Sigmoid colon (tissue), 7 donors: ENCODE measurements at places on chromosomes 5 and 9. TPM values are rescaled to one million over a fixed set of nuclear protein-coding genes. Genes with fewer than 3 reads are reported as not detected.
A peak's percentile ranks its signal among the peaks of the same experiment; 100 is the strongest.

DNA sequence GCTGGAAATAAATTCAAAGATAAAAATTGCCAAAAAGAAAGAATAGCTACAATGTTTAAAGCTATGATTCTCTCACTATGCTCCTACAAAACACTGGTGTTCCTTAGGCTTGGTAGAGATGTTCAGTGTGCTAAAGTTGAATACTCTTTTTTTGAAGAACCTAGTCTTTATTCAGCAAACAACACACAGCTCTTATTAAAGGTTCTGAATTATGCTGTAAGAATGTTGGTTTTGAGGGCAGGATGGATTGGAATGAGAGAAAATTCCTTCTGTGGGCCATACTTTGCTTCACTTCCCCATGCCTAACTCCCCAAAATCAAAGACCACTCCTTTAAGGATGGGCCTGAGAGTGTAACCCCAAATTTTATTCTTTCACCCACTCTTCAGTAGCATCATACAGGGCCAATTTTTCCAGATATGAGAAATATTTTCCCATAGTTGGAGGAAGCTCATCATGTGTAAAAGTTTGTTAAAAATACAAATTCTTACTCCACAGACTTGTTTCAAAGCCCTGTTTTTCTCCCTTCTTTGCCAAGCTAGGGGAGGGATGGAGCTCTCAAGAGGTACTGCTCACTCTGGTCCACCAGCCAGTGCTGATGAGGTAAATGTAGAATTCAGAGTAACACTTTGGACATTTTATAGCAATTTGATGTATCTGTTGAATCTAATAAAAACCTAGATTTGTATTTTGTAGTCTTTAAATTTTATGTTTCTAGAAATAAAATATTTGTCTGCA is 99.3 kb downstream of the GDNF start:
- no peak overlapping the region for H3K27ac ChIP-seq
- H3K4me3 ChIP-seq, result no peak overlapping the region
- no peak for DNase-seq

DNA sequence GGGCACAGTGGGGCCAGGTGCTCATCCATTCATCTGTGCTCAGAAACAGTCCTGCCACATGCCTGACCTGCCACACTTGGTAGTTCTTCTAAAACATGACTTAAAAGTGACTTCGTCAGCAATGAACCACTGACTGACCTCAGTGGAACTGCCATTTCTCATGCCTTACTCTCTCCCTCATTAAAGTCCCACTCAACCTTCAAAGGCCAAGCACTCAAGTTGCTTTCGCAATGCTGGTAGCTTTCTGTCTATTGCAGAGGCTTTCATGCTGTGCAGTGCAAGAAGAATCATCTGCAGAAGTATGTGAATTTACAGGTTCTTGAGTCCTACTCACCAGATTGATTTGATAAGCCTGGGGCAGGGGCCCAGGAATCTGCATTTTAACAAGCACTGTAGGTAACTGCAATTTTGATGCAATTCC is 23.9 kb downstream of the B4GALT1 start:
- no peak overlapping the region for H3K27ac ChIP-seq
- H3K4me3 ChIP-seq, result no peak overlapping the region
- DNase-seq, result peak; percentile 51
- H3K36me3 ChIP-seq, result no peaks in the 10 kb centered on the region
- H3K27me3 ChIP-seq, result no peaks in the 10 kb centered on the region

DNA sequence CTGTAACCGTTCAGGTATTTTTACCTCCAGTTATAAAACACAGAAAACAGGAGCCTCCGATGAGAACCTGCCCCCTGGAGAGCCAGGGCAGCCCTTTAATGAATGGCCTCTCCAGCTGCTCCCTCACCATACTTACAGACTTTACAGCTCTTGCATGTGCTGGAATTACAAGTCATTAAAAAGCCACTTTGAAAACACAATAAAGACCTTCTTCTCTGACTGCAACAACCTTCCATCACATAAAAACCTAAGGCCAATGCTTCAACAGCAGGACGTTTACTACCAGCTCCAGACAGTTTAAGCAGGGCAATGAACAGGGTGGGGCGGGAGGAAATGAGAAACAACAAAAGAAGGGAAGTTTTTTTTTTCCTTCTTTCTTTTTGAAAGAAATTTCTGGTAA is 213.8 kb downstream of the MLLT3 start:
- H3K27me3 ChIP-seq, result no peaks in the 10 kb centered on the region
- H3K4me1 ChIP-seq, result peaks cover 6% of the 10 kb centered on the region
- H3K4me3 ChIP-seq, result no peak overlapping the region
- H3K27ac ChIP-seq, result no peak overlapping the region
- no peak for DNase-seq
- H3K36me3 ChIP-seq, result no peaks in the 10 kb centered on the region

DNA sequence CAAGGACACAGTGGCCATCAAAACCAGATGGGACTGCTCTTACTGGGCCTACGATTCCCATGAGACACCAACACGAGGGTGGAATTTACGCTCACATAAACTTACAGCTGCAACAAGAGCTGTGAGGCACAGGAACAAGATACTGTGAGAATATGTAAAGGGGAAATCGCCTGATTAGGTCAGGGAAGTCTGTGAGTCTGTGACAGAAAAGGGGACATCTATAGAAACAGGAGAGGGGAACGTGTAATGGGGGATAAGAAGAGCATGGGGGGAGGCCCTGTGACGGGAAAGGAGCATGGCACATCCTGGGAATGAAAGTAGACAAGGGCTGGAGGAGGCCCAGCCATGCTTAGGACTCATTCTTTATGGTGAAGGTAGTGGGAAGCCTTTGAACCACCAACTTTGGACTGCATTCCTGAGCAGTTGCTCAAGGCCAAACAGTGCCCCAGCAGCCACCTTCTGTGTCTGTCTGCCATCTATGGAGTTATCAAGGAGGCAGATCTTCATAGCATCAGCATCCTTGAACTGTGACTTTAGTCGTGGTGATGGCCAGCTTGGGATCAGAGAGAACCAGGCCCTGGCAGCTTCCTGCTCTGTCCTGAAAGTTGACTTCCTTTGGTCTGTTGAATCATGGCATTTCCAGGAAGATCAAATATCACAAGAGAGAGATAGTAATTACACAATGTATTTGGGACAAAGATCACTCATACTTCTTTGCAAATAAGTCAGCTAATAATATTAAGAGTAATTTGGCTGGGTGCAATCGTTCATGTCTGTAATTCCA is 87.9 kb upstream of the FAM169A start:
- H3K27me3 ChIP-seq, result no peaks in the 10 kb centered on the region
- no peak for DNase-seq
- no peaks in the 10 kb centered on the region for H3K4me1 ChIP-seq
- no peak overlapping the region for H3K27ac ChIP-seq

Gene LHX3
- not detected for total RNA-seq

DNA sequence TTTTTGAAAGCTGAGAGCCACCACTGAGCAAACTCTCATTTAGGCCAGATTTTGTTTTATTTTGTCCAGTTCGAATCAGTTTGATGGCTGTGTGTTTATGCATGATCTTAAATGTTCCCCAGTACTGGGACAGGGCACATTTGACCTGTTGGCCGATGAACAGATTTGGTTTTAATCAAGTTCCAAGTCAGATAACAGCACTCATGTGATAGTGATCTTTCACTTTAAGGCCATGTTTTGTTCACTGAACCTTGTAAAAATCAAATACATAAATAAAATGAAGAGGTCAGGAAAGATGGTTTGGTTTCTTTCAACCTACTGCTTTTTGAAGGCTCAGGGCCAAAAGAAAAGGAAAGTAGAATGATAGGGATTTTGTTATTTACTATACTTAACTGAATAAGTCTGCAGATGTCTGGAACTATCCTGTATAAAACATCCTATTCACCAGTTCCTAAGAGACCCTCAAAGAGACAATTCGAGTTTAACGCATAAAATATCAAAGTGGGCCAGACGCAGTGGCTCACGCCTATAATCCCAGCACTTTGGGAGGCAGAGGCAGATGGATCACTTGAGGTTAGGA is 77.2 kb downstream of the PGM5 start:
- no peak overlapping the region for H3K4me3 ChIP-seq
- H3K4me1 ChIP-seq, result peaks cover 97% of the 10 kb centered on the region
- DNase-seq, result no peak
- H3K27me3 ChIP-seq, result no peaks in the 10 kb centered on the region
- peak overlapping the region; percentile 82 for H3K27ac ChIP-seq
- no peaks in the 10 kb centered on the region for H3K36me3 ChIP-seq

Gene PCDHGB2
- total RNA-seq, result 11.6 TPM

DNA sequence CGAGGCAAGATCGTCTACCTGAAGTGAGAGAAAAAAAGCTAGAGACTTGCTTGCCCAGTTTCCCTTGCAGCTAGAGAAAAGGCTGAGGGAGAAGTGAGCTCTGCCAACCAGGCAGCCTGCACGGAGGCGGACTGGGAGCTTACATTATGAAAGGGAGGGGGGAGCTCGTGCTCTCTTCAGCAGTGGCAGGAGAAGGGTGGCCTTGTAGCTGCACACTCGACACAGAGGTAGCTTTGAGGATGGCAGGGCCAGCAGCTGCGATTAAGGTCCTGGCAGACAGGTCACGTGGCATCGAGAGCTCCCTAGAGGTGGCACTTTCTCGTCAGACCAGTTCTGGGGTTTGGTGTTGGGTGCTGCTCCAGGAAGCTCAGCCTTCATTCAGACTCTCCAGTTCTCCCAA is 26.7 kb downstream of the APBA1 start:
- H3K4me1 ChIP-seq, result no peaks in the 10 kb centered on the region
- no peak overlapping the region for H3K27ac ChIP-seq
- H3K27me3 ChIP-seq, result no peaks in the 10 kb centered on the region

DNA sequence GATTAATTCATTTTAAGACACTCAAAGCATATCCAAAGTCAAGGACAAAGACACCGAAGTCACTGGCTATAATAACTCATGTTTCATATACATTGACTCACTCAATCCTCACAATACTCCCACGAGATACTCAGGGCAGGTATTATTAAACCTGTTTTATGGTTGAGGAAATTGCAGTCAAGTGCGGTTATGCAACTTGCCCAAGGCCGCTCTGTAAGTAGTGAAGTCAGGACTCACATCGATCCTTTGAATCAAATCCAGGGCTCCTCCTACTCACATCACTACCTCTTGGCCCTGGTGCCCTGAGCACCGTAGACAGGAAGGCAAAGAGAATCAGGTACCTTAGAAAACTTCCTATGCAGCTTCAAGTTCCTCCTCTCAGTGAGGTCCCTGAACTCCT is 87.8 kb upstream of the APC start:
- DNase-seq, result no peak
- no peaks in the 10 kb centered on the region for H3K27me3 ChIP-seq
- H3K27ac ChIP-seq, result no peak overlapping the region
- no peak overlapping the region for H3K4me3 ChIP-seq
- H3K36me3 ChIP-seq, result no peaks in the 10 kb centered on the region

DNA sequence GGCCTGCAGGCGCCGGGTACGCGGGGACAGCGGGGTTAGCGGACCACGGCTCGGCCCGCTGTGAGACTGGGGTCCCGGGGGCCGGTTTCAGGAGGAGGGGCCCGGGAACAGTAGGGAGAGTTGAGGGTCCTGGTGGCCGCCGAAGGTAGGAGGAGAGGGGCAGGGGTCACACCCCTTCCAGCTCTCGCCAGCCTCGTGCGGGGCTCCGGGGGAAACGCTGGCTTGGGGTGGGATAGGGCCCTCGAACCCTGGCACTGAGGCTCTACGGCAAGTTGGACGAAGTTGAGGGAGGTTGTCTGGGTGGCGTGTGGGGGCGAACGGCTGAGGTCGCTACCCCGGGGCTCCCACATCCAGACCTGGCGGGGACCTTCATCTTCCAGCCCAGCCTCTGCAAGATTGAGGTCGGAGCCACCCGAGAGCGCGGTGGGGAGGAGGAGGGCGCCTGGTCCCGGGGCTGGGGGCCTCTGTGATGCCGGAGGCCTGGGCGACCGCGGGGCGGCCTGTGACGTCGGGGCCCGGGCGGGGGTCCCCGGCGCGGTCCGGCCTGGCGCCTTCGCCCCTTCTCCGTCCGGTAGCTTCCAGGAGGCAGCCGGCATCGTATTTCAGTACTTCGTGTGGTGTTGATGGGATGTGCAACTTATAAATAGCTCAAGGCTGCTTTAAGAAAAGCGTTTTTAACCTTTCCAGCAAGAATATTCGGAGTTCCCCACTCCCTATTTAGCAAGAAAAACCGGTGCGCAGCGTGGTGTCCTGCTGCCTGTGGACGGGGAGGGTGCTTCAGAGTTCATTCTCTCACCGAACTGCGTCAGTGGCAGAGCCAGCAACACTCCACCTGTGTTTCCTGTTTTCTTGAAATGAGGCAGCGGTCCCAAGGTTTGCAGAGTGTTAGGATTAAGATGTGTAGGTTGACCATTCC is 902 bp downstream of the HABP4 start:
- H3K27ac ChIP-seq, result peak overlapping the region; percentile 92
- DNase-seq, result peak; percentile 74
- no peaks in the 10 kb centered on the region for H3K27me3 ChIP-seq
- no peaks in the 10 kb centered on the region for H3K36me3 ChIP-seq
- H3K4me3 ChIP-seq, result peak overlapping the region; percentile 75

Gene CNTNAP3B
- 40.8 TPM for total RNA-seq

Gene TRIM36
- 1.1 TPM for total RNA-seq

DNA sequence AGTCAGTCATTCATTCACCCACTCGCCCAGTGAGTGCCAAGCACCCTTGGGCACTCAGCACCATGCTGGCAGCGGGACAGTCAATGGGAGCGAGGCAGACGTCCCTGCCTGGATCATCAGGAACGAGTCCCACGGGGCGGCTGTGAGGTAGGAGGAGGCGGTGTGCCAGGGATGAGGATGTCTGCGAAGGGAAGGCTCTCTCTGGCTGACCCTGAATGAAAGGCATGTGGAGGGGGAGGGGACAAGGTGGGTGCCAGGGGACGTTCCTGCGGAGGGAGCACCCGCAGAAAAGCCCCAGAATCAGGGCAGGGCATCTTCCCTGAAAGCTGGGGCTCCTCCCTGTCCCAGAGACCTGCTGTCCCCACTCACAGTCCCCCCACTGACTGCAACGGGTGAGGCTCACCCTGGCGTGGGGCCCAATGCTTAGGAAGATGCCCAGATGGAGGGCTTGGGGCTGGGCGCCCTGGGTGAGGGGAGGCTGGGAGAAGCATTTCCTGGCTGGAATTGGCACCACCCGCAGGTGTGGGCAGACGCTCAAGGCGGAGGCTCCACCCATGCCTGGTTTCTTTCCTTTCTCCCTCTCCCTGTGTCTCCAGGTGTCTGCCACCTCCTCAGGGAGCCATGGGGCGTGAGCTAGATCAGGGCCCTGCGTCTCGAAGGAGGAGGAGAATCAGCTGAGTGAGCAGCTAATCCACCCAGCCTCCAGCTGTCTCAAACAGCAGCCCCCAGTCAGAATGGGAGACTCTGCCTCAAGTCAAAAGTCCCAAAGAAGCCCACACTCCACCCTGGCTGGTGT is 179.0 kb upstream of the PPP1R26 start:
- no peak for DNase-seq
- H3K36me3 ChIP-seq, result no peaks in the 10 kb centered on the region
- no peak overlapping the region for H3K27ac ChIP-seq
- H3K4me1 ChIP-seq, result no peaks in the 10 kb centered on the region

GRCh38 chr9:16003785-16004184 is 450.9 kb downstream of the CCDC171 start:
- no peaks in the 10 kb centered on the region for H3K4me1 ChIP-seq
- no peak overlapping the region for H3K4me3 ChIP-seq
- H3K27me3 ChIP-seq, result no peaks in the 10 kb centered on the region
